Naive thymus-derived CD8-positive, alpha-beta T cell (primary cell): ENCODE measurements at places on chromosomes 2 and 18.

- DNase-seq = no peak
Measured at GRCh38 chr2:147631294-147631693, 213.5 kb upstream of the ACVR2A start.

DNA sequence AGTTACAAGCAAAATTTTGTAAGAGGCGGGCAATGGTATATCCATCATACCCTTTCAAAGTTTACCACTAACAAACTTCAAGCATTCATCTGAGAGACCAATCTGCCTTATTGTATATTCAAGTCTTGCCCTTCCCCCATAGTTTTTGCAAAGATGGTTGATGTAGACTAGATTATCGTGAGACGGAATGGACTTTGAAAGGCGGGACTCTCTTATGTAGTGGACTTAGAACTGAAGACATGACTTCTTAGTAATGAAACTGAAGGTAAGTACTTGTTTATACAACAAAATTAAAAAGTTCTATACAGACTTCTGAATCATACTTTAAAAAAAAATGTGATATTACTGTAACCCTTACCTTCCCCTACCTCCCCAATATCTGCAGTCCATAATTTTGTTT, 10.4 kb downstream of the AP1S3 start:
- no peak for DNase-seq

GRCh38 chr2:227411320-227411989, 23.7 kb upstream of the SCYGR1 start:
- no peak for DNase-seq

DNA sequence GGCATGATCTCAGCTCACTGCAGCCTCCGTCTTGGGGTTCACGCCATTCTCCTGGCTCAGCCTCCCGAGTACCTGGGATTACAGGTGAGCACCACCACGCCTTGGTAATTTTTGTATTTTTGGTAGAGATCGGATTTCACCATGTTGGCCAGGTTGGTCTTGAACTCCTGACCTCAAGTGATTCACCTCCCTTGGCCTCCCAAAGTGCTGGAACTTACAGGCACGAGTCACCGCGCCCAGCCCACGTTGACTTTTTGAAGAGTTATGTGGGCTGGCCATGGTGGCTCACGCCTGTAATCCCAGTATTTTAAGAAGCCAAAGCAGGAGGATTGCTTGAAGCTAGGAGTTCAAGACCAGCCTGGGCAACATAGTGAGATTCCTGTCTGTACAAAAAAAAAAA, 20.8 kb downstream of the CCL20 start:
- DNase-seq = no peak

DNA sequence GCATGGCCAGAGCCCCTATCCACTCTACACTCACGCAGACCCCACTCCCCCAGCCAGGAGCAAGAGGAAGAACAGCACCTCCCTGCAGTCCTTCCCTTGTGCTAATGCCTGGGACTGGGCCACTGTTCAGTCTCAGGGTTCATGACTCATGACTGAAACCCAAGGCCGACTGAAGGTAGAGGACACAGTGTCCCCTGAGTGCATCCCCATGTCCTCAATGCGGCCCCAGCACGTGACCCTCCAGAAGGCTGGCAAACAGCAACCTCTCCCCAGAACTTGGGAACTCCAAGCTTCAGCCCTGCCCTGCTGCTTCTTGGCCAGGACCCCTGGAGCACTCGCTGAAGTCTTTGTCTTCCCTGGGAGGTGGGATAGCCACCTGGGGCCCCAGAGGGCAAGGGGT, 6.0 kb upstream of the ADRA2B start:
- DNase-seq = no peak

- no peak for DNase-seq
Measured at GRCh38 chr2:44799105-44799504, 142.4 kb upstream of the SIX3 start.

GRCh38 chr2:20868377-20868776, 45.5 kb upstream of the LDAH start:
- DNase-seq = peak; percentile 9

GRCh38 chr2:21501376-21502027, 377.7 kb downstream of the TDRD15 start:
- DNase-seq = no peak

- peak; percentile 15 for DNase-seq
Measured at GRCh38 chr2:221571551-221572218, 419 bp downstream of the EPHA4 start.

DNA sequence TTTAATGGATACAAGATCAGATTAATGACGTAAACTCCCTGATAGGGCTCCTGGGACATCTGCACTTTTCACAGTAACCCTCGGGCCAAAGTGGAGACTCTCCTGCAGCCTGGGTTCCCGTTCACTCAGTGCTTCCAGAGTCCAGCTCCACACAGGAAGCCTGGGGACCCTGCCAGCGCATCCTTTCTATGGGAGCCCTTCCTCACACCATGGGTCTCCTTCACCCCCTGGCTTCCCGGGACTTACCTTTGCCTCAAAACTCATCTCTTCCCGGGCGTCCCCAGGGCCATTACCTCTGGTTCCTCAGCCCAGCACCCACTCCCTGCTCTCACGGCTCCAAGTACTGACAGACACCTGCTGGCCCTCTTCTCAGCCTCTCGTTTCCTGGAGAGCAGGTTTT, 40.7 kb upstream of the KLF11 start:
- DNase-seq = no peak

GRCh38 chr2:28367667-28368356, 24.8 kb upstream of the FOSL2 start:
- no peak for DNase-seq

DNA sequence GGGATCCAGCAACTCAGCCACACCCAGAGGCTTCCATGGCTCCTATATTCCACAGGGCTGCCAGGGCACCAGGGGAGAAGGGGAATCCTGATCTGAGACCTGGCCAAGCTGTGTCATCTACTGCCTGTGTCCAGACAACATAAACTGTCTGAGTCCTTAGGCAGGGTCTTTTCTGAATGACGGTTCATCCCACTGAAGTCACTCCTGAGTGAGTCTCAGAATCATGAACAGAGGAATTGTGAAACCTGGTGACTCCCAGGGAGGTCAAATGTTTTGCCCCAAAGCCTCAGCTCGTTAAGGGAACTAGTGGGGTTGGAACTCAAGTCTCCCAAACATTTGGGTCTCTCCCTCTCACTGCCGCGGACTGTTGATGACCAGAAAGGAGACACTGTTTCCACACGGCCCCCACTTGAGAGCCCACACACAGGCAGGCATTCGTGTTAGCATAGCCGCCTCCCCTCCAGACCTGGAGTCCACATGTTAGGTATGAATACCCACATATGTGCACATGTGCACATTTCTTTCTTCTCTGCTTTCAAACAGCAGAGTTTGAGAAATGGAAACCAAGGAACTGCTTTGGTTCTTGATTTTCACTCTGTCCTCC, 125.0 kb upstream of the MSH6 start:
- DNase-seq = no peak

GRCh38 chr2:147925886-147926285, 81.1 kb downstream of the ACVR2A start:
- DNase-seq = no peak

GRCh38 chr2:75466708-75467311, 93.9 kb downstream of the EVA1A start:
- no peak for DNase-seq

- DNase-seq = no peak
Measured at GRCh38 chr2:239102266-239102665, 254.4 kb downstream of the TWIST2 start.

GRCh38 chr2:82993609-82994008, 1465.5 kb downstream of the SUCLG1 start:
- DNase-seq = no peak

- DNase-seq = no peak
Measured at GRCh38 chr2:226887940-226888339, 52.1 kb downstream of the RHBDD1 start.

DNA sequence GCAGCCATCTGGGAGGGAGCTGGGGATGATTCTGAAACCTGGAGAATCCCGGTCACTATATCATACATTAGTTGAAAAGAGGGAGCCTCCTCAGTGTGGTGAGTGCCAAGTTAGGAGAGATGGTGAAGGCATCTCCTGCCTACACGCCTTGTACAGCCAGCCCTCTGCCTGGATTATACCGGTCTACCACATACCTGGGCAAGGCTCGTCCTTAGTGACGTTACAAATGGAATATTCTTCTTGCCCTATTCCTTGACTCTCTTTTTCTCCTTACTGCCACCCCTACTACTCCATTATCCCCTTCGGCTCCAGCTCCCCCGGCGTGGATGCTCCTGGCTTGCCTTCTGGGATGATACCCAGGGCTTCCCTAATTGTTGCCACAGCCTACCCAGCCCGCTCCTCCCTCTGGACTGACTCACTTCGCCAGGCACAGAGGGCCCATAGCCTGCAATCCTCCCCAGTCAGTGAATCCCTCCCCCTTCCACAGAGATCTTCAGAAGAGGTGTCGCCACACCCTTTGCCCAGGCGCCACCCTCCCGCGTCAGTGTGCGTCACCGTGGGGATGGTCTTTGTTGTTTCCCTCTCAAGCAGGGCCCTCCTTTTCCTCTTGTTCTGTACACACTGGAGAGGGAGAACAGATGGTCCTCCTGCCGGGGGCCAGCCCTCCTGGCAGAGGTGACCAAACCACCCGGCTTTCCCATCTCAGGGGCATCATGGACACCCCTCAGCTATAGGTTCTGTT, 115.2 kb upstream of the EPAS1 start:
- no peak for DNase-seq

- no peak for DNase-seq
Measured at GRCh38 chr2:149800624-149801542, 213.3 kb upstream of the MMADHC start.

- DNase-seq = no peak
Measured at GRCh38 chr2:231486851-231487596, 22.7 kb upstream of the NCL start.

DNA sequence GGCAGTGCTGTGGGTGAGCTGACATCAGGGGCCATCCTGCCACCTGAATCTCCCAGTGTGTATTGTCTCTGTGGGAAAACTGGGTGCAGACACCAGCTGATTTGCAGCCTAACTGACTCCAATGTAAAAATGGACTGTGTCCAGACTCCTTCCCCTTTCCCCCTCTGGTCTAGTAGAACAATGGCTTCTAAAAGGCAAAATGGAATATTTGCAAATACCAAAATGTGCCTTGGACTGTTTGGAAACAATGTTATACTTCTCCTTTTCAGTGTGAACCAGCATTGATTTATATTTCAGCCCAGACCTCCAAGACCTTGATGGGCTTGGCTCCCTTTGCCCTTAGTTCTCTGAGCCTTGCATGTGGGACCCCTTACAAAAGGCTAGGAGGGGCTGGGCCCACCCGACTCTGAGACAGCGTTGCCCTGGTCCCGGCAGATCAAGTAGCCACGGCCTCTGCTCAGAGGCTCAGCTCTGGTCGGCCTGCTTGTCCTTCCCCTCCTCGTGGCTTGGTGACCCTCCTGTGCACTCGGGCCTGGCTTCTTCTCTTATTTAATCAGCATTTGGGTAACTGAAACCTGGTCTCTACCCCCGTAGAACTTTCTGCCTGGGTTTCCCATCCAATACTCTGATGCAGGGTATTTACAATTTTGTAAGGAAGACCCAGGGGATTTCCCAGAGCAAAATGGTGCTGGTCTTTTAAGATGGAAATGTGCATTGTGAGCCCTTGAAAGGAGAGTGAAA, 18.0 kb upstream of the ACKR3 start:
- DNase-seq = no peak

DNA sequence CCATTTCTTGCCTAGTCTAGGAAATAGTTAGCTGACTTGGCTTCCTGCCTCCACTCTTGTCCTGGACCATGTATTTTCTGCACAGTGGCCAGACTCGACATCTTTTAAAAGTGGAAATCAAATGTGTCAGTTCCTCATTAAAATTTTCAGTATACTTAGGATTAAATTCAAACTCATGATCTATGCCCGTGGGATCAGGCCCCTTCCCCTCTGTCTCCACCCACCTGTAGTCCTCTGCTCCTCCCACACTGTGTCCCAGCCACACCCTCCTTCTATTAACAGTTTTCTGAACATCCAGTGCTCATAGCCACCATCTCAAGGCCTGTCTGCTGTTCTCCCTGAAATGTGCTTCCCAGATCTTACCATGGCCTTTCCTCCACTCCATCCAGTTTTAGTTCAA, 13.3 kb downstream of the ARHGAP25 start:
- no peak for DNase-seq

- no peak for DNase-seq
Measured at GRCh38 chr18:28735731-28736130, 558.8 kb upstream of the CDH2 start.

GRCh38 chr2:134312482-134312881, 58.6 kb downstream of the MGAT5 start:
- DNase-seq = no peak

- no peak for DNase-seq
Measured at GRCh38 chr2:129708221-129708967, 271.1 kb upstream of the RAB6C start.

DNA sequence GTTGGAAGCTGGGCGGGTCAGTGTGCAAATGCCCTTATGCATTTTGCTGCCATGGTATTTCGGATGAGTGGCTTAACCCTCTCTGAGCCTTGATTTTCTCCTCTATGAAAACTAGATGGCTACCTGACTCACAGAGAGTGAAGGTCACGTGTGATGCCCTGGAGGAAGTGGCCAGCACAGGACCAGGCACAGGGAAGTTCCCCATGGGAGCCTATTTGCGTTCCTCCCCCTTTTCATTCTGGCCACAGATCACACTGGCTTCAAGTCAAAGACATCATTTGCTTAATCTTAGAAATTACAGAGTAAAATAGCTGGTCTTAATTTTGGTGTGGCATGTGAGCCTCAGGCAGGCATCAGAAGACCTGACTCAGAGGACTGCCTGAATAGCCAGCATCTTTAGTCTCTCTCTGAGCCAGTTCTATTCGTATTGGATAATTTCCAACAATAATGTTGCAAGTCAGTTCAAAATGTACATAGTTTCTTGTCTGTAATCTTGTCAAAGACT, 57.6 kb upstream of the CD302 start:
- DNase-seq = no peak
